ENCODE measurements at places on chromosomes 1 and 21. TPM values are rescaled to one million over a fixed set of nuclear protein-coding genes. Genes with fewer than 3 reads are reported as not detected.

GRCh38 chr1:172970186-172970585 is 80.6 kb downstream of the TNFSF18 start:
- no peak for DNase-seq

- no peak for DNase-seq
Measured at GRCh38 chr1:205700865-205701401, 20.6 kb upstream of the SLC45A3 start.

DNA sequence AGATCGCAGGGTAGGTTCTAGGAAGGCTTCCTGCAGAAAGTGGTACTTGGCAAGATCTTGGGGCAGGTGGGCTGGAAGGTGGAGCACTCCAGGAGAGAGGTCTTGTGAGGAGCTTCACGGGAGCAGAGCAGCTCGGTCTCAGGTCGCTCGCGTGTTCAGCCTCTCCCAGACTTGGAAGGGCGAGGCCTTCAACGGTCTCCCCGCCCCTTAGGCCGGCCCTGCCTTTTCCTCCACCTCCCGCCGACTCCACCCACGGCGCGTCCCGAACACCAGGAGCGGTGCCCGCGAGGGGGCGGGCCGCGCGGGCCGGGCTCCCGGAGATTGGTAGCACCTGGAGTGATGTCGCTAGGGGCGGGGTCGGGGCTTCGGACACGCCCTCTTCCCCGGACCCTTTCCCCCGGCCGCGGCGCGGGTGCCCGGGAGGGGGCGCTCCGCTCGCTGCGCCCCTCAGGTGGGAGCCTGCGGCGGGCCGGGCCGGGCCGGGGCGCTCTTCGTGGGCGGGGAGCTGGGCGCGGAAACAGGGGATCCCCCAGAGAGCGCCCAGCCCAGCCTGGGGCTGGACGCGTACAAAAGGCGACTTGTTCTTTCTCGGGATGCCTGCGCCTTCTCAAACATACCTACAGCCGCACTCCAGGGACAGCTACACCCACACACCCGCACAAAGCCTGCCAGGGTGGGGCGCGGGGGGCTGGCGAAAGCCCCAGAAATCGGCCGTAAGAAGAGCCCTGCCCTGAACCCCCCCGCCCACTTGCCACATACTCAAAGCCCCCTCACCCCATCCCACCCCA is 35.5 kb downstream of the AHDC1 start:
- peak; percentile 96 for DNase-seq

DNA sequence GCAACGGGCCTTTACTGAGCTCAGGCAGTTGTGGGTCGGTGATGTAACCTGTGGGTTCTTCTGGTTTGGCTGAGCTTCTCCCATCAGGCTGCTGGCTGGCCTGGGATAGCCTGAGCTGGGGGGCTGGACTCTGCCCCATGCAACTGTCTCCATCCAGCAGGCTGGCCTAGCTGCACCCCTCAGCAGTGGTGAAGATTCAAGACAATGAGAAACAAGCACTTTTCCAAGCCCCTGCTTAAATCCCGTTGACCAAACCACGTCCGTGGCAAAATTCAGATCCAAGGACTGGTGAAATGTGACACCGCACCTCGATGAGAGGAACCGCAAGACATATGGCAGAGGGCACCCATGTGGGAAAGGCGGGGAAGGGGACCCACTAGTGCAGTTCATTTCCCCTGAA is 25.6 kb downstream of the PRSS38 start:
- DNase-seq: no peak

GRCh38 chr1:89986020-89986419 is 8.9 kb upstream of the ZNF326 start:
- DNase-seq: no peak

DNA sequence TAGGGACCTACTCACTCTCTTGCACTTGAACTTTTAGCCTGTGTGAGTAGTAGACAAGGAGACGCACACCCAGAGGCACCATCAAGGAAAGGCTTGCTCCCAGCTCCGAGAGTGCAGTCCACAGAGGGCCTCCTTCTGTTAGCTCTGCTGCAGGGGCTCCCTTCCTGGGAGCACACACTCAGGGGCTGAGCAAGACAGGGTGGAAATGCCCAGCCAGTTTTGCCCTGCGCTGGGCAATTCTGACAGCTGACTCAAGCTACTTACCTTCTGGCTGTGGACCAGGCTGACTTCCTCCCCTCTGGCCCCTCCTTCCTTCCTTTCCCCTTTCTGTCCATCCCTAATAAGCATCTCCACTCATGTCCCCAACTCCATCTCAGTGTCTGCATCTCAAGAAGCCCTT is 449.1 kb downstream of the PTPRU start:
- no peak for DNase-seq

The SAMD11 gene
- 50.3 TPM for polyA plus RNA-seq

GRCh38 chr1:96845464-96845863 is 123.9 kb downstream of the PTBP2 start:
- DNase-seq: no peak

The PYHIN1 gene
- polyA plus RNA-seq: 0.53 TPM

The COL18A1 gene
- 73.8 TPM for polyA plus RNA-seq

GRCh38 chr1:21623410-21623961 is 45.7 kb downstream of the RAP1GAP start:
- DNase-seq: peak; percentile 83

GRCh38 chr1:100474834-100475233 is 63.1 kb upstream of the GPR88 start:
- DNase-seq: no peak

DNA sequence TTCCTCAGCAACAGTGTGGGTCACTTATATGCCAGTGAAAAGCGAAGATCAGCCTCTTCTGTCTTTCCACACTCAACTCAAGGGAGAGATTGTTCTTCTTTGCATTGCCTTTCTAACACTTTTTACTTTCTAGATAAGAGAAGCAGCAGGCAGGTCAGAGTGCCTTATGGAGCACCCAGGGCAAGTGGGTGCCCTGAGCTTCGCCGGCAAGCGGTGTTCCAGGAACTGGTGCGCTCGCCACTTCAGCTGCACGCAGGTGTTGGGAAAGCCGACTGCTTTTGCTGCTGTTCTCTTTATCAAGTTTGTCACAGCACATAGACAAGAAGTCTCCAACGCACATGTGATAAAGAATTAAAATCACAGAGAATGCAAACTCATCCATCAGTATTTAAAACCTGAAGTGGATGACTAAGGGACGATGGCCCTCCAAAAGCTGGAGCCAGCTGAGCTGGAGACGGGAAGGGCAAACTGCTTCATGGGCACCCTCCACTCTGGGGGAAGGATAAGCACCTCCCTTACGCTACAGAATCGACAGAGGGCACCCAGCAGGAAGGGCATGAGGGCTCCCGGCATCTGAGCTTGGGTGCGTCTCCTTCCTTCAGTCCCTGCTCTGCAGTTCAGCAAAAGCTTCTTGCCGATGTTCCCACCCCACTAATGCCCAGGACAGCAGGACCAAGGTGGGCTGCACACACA is 20.7 kb downstream of the UBE2G2 start:
- no peak for DNase-seq

DNA sequence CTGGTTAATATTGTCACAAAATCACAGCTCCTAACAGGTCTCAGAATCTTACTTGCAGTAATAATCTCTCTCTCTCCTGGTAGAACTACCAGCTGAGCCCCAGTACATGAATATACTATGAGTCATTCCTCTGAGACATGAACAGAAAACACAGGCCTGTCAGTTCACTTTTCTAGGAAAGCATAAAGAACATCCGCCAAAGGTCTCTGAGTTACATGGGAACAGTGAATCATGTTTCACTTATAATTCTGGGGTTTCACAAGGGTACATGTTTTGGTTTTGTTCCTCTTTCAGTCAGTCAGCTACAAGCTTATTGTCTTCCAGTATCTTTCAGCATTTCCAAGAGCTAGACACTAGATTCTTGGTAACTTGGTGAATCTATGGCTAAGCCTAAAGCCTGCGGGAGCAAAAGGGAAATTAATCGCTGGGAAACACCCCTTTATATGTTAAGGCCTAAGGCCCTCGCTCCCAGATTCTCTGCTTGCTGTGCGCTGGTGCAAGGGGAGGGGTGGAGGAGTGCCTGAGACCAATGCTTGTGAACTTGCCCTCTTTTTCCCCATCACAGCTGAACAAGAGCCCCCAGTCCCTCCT is 31.7 kb downstream of the IFNGR2 start:
- DNase-seq: no peak

DNA sequence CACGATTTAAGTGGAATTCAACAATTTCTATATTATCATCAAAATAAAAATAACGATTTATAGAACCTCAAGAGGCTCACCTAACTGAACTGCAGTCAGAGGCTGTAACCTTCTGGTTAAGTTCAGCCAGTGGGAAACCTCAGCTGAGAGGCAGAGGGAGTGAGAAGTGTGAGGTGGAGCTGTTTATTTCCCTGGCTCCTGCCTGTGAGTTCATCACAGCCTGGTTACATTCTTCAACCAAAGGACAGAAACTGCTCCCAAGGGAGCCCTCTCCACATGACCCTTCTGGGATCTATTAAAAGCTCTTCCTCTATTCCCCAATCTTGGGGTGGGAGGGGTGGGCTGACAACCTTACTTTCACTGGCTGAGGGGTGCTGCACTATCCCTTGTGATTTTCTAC is 22.2 kb downstream of the DYNLT5 start:
- no peak for DNase-seq

GRCh38 chr1:56409112-56409691 is 170.2 kb downstream of the PLPP3 start:
- peak; percentile 77 for DNase-seq

GRCh38 chr21:35849144-35849543 is 211.2 kb downstream of the SETD4 start:
- no peak for DNase-seq

DNA sequence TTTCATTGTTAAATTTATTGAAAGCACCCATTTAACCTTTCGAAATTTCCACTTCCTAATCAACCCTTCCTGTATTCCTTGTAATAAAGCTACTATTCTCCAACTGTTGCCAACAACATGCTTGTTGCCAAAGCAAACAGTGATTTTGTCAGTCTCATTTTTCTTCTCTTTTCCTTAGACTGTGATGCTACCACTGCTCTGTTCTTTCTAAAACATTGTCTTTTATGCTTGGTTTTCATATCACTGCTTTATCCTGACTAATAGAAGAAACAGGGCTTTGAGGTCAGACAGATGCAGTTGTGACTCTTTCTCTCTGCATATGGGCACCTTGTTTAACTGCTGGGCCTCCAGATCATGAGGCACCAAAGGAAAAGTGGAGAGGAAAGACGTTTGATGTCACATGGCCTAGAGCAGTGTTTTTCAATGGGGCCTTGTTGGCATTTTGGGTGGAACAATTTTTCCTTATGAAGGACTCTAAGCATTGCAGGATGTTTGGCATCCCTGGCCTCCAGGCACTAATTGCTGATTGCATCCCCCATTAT is 56.1 kb downstream of the HMCN1 start:
- DNase-seq: peak; percentile 36

All from left lung (tissue), 14 donors.